ENCODE measurements at places on chromosomes 3 and 15. TPM values are rescaled to one million over a fixed set of nuclear protein-coding genes. Genes with fewer than 3 reads are reported as not detected.

- DNase-seq, result peak; percentile 1
Measured at GRCh38 chr3:13705051-13705450, 156.1 kb downstream of the FBLN2 start.

UPK1B gene
- 9.3 TPM for total RNA-seq

ITIH1 gene
- total RNA-seq, result 4.4 TPM

DNA sequence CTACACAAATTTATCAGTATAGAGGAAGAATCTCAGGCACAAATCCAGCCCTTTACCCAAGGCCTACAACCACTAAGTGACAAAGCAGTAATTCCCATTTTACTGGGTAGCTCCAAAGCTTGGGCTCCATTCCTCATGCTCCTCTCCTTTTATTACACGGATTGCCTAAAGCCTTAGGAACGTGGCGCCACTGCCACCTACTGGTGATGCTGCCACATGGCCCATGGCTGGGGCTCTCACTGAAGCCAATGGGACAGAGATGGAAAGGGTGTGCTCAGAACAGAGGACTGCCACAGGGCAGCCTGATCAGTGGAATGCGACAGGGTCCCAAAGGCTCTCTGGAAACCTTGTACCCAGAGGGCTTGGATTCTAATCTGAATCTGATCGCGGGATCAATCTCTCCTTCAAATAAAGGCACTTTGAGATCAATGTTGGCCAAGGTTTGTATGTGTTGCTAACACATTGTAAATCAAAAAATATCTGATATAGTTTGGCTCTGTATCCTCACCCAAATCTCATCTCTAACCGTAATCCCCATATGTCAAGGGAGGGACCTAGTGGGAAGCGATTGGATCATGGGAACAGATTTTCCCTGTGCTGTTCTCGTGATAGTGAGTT lies 33.5 kb upstream of the LYZL4 start:
- DNase-seq, result peak; percentile 80

CNTN4 gene
- 13.0 TPM for total RNA-seq

DNA sequence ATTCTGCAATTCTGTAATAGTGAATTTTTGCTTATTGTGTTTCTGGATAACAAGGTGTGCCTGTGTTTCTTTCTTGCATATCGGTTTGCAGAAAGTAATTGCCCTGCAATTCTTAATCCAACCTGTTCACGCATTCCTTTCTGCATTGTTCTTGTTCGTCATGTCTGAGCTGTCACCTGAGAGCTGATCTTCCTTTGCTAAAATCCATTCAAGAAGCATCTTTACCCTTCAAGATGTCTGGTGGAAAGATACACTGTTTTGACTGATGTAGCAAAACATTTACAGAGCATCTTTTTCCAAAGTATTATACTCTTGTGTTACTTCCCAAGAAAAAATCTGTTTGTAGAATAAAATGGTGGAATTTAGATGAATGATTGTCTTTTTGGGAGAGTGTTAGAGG lies 159.0 kb upstream of the WNT5A start:
- DNase-seq, result no peak
